ENCODE measurements at places on chromosomes 3 and 15.

- no peak for DNase-seq
Observed at GRCh38 chr15:99371180-99372103, 120.2 kb downstream of the LRRC28 start.

GRCh38 chr15:89680282-89680873 is 1.2 kb upstream of the PLIN1 start:
- DNase-seq: no peak

DNA sequence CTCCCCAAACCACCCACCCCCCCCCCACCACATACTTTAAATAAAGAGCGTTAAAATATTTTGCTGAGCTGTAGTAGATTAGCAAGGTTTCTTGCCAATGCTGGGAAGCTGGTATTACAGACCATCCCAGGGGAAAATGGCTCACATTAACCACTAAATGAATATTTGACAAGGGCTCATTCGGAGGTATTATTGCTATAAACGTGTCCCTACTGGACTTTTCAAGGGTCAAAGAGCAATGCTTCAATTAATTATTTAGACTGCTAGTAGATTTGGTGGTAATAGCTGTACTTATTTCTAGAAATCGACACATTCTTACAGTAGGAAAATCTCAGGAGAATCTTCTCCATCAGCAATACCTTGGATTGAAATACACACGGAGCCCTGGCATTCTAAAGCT is 5.2 kb downstream of the SOX2 start:
- DNase-seq: no peak

- DNase-seq: no peak
Observed at GRCh38 chr15:68674975-68675374, 96.2 kb downstream of the CORO2B start.

- no peak for DNase-seq
Observed at GRCh38 chr3:177679568-177680471, 482.5 kb upstream of the TBL1XR1 start.

DNA sequence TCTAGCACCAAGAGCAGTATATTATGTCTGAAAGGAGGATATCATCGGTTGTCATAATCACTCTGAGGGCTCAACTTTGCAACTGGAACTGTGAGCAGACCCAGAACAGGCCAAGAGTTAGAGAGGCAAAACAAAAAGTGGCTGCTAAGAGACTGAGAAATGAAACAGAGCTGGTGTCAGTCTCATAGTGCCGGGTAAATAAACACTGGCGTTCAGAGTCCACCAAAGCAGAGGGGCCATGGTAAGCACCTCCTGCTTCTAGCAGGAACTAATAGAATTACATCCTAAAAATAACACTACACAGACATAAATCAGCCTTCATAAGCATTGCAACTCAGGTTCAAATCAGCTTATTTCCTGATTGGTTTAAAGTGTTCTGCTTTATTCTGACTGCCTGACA is 10.3 kb upstream of the IL12A start:
- no peak for DNase-seq

DNA sequence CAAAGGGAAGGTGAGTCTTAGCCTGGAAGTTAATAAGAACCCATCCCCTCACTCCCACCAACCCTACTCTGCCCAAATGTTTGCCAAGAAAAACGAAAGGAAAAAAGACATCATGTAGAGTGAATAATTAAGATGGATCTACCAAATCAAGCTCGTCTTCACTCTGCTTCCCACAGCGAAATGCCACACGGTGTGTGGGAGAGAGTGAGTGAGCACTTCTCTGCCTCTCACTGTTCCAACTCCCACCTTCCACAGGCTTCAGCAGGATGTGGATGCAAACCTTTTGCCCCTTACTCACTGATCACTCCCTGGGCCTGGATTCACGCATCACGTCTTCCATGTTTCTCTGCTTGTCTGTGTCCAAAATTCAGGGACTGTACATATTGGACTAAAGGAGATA is 85.4 kb downstream of the WDR76 start:
- no peak for DNase-seq

DNA sequence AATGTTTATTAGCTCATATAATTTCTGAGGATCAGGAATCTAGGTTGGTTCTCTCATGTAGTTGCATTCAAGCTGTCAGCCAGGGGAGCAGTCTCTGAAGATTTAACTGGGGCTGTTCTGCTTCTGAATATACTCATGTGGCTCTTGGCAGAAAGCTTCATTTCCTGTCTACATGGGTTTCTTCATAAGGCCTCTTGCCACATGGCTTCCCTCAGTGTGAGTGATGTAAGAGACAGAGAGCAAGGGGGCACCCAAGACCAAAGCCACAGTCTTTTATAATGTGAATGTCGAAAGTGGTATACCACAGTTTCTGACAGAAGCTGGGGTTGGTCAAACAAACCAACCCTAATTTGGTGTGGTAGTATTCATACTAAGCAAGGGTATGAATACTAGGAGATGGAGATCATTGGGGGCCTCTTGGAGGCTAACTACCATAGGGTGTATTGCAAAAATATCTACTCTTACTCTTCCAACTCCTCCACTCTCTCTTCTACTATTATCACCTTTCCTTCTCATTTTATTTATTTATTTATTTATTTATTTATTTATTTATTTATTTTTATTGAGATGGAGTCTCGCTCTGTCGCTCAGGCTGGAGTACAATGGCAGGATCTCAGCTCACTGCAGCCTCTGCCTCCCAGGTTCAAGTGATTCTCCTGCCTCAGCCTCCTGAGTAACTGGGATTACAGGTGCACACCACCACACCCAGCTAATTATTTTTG is 123.8 kb downstream of the B3GALNT1 start:
- no peak for DNase-seq

DNA sequence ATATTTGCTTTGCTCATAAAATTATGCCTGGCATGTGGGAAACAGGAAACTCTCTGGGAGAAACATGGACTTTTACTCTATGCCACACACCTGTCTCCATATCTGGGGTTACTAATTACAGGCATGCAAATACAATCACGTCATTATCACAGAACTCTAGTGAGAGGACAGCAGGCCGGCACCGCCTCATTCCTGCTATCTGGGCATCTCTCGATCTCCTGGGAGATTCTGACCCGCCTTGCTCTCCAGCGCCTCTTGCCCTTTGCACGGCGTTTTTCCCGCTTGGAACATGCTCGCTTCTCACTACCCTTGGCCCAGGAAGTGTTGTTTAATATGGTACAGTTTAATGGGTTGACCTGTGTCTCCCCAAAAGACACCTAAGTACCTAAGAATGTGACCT is 45.4 kb upstream of the PARL start:
- no peak for DNase-seq

GRCh38 chr3:135807879-135808278 is 157.6 kb upstream of the PPP2R3A start:
- no peak for DNase-seq

GRCh38 chr3:52792413-52792812 is 2.2 kb upstream of the ITIH3 start:
- no peak for DNase-seq

DNA sequence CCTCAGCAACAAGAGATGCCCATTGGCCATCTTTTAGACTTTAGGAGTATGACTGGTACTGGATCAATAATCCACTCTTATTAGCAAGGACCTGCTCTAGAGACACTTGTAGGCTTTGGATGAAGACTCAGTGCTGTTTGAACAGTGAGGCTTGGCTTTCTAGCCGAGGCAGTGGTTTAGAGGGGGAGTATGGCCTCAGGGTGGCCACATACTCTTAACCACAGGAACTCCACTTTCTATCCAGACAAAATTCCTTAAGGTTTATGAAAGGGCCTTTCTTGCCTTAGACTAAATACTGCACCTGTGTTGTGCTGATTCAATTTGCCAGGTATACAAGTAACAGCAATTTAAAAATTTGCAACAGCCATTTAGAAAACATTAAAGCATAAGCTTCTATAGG is 1046.3 kb downstream of the DIPK2A start:
- no peak for DNase-seq

DNA sequence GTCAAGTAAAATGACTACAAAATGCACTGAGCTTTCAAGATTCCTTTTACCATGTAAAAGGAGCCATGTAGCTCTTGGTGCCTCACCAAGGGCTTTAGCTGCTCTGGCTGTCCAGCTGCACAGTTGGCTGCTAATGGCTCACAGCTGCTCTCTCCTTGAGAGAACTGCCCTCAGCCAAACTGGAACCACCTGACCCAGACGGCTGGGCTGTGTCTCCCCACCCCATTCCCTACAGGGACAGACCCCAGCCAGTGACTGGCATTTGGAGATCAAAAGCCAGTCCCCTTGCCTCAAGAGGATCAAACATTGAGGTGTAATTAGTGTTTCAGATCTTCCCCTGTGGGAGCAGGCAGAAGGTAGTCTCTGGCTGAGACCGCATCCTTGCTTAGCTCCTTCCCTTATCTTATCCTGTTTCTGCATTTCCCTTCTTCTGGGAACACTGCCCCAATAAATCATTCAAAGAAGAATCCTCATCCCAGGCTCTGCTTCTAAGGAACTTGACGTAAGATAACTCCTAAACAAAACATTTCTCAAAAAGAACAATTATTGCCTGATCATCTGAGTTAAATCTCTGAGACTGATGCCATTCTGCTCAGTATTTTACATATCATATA is 28.6 kb upstream of the UBE2E2 start:
- no peak for DNase-seq

DNA sequence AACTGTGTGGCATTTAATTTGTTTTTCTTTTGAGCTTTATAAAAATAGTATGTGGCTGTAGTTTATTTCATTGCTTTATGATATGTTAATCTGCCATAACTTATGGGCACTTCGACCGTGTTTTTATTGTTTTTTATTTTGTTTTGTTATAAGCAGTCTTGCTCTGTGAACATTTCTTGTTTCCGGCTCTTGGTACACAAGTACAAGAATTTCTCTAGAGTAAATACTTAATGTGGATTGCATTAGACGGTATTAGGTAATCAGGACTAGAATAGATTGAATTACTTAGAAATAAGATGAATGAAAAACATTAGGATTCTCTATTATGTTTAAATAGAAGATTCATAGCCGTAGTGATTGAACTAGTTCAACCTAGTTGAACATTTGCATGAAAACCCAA is 2.1 kb downstream of the ZFAND6 start:
- DNase-seq: no peak

DNA sequence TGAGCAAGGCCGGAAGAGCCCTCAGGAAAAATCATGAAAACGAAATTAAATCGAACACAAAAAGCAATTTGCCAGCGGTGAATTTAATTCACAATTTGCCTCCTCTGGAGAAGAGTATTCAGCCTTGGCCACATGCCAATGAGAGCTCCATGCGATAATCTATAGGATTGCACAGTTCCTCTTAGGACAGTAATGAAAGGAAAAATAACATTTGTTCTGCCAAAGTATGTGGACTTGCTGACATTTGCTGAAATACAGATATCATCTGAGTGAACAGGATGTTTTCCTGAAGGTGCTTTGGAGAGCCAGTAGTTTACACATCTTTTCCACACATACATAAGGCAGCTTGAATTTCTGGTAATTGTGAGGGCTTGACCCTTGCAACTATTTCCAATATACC is 188.6 kb upstream of the PDZRN3 start:
- DNase-seq: no peak

DNA sequence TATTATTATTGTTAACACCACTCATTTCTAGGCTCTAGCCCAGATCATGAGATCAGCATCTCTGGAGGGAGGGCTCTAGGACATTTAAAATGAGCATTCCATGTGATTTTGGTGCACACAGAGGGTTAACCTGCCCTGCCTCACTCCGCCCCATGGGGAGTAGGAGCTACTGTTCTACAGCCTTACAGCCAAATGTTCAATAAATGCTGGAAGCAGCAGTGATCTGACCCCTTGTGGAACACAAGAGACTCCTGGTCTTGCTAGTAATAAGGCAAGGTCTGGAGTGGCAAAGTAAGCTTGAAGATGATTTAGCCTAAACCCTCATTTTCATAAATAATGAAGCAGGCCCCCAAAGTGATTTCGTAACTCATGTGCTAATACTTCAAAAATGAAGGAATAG is 166.4 kb upstream of the EOMES start:
- no peak for DNase-seq

Measured in activated T-cell treated with anti-CD3 and anti-CD28 coated beads, Interleukin-2, amount 50 U/mL, for 1 hour (primary cell).